ENCODE measurements at places on chromosomes 16 and 17.

DNA sequence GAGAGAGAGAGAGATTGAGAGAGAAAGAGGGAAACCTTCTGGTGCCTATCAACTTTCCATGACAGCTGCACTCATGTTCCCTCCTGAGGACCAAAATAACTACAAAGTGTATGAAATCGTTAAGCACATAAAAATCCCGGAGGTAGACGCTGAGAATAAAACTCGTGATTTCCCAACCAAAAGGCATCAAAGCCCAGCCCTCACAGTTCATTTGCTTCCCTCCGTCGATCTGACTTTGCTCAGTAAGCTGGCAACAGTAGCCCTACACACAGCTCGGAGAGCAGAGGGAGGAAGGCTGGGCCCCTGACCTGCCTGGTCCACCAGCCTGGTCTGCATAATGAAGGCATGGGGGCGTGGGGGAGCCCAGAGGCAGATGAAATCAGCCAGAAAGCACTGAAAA, 273.9 kb upstream of the ZFHX3 start:
- no peak for DNase-seq

DNA sequence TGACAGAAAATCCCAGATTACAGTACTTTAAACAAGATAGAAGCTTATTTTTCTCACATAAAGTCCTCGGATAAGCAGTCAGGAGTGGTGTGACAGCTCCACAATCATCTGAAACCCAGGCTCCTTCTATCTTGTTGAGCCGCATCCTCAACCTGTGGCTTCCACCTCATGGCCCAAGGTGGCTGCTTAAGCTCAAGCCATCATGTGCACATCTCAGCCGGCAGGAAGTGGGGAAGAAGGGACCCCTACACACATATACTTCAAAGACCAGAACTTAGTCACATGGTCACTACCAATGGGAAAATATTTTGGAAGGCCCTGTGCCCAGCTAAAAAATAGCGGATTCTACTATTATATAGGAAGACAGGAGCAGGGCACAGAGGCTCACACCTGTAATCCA, 11.0 kb upstream of the FBXO47 start:
- DNase-seq, result no peak

DNA sequence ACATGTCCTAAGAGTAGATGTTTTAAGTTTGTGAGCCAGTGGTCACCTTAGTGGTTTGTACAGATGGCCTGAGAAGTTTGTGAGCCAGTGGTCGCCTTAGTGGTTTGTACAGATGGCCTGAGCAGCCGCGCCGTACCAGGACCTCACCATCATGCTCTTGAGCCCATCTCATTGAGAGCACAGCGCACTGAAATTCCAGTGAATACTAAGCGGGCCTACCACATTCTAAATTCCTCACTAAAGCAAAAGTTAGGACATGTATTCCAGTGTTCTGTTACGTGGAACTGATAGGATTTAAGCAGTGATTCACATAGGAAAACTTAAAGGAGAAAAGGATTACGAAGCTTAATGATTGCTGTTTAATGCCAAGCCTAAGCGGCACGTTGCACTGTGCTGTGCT, 3.9 kb downstream of the USP10 start:
- no peak for DNase-seq

DNA sequence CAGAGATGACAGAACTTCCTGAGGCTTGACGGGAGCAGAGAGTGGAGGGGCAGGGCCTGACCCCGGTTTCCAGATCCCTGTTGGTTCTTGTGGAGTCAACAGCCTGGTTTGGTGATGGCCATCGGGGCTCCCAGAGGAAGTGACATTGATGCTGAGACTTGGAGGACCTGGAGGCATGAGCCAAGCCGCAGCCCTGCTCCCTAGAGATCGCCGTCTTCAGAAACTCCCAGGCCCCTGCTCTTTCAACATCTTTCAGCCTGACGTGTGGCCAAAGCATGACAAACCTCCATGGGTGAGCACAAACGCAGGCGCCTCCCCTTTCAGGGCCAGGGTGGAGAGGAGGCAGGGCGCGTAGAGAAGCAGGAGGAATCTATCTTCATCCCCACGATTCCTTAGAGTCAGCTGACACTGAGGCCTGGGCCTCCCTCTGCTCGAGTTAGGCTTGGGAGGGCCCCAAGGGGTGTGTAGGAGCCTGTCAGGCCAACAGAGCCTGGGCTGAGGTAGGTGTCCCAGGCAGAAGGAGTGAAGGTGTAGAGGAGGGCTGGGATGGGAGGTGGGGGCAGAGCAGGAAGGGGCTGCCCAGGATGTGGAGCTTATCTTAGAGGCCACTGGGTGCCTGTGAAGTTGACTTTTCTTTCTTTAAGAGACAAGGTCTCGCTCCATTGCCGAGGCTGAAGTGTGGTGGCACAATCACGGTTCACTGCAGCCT, 56.1 kb upstream of the MED9 start:
- DNase-seq, result no peak

GRCh38 chr17:10357768-10358167, 15.0 kb downstream of the MYH13 start:
- no peak for DNase-seq

DNA sequence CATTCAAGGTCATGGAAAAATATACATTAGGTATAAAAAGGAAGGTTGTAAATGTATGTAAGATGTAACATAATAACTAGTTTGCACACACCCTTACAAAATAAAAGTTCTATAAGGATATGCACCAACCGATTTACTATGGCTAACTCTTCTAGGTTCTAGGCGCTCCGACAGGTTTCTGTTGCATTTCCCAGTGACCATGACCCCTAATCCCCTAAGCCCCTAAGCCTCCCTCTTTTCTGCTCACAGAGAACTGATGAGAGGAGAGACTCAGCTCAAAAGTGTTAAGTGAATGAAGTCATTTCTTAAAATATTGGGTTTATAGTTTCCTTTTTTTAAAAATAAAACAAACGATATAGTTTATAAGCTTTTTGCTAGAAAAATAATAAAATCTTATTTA, 30.0 kb upstream of the HEATR6 start:
- no peak for DNase-seq

- no peak for DNase-seq
Observed at GRCh38 chr17:61239953-61240352, 159.7 kb upstream of the TBX2 start.

- no peak for DNase-seq
Observed at GRCh38 chr16:10868596-10869469, 8.2 kb upstream of the CIITA start.

DNA sequence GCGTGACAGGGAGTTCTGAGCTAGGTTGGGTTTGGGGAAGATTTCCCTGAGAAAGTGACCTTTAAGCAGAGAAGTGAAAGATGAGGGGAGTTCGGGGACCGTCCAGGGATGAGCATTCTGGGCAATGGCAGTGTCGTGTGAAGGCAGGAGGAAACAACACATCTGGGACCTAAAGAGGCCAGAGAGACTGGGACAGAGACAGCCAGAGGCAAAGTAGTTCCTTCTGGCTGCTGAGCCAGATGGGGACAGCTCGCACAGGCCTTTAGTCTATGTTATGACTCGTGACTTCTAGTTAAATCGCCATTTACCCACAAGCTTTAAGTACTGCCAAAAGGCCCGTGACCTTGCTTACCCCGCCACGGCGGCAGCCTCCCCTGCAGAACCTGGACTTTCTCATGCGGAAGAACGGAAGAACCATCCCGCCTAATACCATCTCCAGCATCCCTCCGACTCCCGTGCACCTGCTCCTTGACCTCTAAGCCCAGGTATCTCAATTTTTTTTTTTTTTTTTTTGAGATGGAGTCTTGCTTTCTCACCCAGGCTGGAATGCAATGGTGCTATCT, 8.5 kb upstream of the MED11 start:
- DNase-seq, result no peak

- no peak for DNase-seq
Observed at GRCh38 chr17:7415784-7416183, 4.3 kb upstream of the SPEM1 start.

DNA sequence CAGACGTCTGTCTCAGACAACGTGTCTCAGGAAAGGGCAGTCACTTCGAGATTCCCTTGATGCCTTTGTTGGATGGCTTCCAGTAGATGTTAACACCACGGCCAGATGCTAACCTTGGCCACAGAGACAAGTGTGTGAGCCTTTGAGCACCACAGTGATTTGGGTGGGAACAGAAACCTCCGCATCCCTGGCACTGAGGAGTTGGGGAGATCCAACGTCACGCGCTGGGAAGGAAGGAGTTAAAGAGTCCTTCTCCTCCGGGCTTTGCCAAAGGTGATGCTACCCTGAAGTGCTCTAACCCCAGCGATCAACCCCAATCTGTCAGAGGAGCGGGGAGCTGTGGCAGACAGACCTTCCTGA, 3.0 kb upstream of the ABR start:
- no peak for DNase-seq

DNA sequence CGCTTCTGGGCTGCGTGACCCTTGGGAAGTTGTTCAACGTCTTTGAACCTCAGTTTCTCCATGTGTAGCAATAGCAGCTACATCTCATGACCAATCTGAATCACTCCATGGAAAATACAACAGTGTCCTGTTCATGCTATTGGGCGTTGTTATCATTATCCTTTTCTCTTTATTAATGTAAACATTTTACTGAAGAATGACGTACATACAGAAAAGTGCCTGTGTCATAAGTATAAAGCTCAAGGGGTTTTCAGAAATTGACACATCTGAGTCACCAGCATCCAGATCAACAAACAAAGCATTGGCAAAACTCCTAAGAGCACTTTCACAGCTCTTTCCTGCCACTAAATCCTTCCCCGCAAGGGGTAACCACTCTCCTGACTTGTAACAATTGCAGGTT, 438.4 kb downstream of the XYLT1 start:
- no peak for DNase-seq

- DNase-seq, result no peak
Observed at GRCh38 chr17:4879601-4880000, 19.7 kb upstream of the C17orf107 start.

DNA sequence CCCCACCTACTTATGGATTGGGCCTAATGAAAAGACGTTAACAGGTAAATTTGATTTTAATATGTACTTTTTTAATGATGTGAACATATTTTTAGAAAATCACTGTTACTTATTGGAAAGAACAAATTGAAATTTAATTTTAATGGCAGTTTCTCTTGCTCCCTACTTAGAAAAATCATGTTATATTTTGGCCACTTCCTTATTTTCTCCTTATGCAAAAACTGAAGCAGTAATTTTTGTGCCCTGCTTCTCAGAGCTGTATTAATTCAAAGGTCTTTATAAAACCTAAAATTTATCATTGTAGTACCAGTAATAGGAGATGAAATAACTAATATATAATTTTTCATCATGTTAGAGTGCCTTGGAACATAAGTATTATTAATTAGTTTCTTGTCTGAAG, 2.8 kb downstream of the ZPBP2 start:
- DNase-seq, result no peak

GRCh38 chr16:82979406-82980111, 352.8 kb downstream of the CDH13 start:
- no peak for DNase-seq

GRCh38 chr16:50246299-50247122, 19.8 kb upstream of the ADCY7 start:
- no peak for DNase-seq

GRCh38 chr16:4505356-4506147, 29.4 kb downstream of the HMOX2 start:
- peak; percentile 50 for DNase-seq

- no peak for DNase-seq
Observed at GRCh38 chr16:54446639-54447038, 160.1 kb upstream of the IRX3 start.

GRCh38 chr17:66306446-66306845, 4.0 kb downstream of the PRKCA start:
- DNase-seq, result no peak

DNA sequence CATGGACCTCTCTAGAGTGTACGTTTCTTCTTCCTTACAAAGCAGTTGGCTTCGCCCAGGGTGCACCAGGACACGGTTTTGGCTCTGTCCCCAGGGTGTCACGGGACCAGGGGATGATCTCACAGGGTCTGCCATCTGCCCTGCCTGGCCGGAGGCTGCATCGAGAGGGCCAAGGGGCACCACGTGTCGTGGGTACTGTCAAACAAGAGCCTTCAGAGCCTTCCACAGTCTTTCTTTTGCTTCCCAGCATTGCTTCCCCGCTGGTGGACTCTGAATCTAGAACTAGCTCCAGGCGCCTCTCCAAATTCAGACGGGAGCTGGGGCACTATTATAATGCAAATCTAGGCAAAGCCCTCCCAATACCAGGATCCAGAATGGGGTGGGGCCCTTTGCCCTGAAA, 47.9 kb downstream of the MAPT start:
- DNase-seq, result no peak

DNA sequence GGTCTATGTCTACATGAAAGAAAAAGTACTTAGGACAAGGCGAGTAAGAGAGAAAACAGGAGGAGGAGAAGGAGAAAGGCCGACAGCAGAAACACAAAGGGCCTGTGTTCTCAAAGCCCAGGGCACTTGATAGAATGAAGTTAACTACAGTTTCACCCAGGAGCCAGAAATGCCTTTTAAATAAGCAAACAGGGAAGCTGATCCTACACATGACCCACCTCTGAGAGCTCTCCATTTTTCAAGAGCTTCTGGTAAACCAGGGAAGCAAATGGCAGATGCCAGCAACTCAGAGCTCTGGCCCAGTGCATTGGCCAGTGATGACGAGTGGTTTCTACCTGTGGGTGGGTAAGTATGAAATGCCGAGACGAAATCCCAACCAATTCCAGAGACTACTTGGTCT, 163.4 kb downstream of the ZFHX3 start:
- DNase-seq, result no peak

DNA sequence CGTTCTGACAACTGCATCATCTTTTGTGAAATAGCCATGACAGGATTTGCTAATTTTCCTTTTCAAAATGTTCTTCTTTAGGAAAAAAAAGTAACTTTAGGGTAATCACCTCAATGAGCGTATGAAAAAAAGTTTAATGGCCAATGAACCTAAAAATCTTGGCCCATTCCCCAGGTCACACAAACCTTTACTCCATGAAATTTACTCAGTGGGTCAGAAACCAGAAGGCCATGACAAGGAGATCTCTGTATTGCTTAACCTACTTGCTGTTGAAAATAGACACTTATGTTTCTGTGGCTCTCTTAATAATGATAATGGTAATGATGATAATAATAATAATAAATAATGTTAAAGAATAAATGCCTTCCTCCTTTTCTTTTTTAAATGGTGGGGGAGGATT, 180.8 kb upstream of the IRX3 start:
- DNase-seq, result no peak

DNA sequence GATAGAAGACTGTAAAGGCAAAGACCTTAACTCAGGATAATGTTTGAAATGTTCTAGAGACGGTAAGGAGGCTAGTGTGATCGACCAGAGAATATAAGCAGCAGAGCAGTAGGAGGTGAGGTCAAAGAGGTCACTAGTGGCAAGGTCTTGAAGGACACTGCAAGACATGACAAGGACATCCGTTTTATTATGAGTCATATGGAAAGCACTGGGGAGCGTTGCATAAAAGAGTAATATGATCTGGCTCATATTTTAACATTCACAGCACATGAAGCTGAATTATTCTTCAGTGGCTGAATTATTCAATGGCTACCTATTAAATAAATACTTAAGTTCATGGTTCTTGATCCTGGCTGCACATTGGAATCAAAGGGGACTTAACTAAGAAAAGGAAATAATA, 123.7 kb downstream of the SOX9 start:
- no peak for DNase-seq

Data from effector CD8-positive, alpha-beta T cell (primary cell).